ENCODE measurements at places on chromosomes 6 and 20.

DNA sequence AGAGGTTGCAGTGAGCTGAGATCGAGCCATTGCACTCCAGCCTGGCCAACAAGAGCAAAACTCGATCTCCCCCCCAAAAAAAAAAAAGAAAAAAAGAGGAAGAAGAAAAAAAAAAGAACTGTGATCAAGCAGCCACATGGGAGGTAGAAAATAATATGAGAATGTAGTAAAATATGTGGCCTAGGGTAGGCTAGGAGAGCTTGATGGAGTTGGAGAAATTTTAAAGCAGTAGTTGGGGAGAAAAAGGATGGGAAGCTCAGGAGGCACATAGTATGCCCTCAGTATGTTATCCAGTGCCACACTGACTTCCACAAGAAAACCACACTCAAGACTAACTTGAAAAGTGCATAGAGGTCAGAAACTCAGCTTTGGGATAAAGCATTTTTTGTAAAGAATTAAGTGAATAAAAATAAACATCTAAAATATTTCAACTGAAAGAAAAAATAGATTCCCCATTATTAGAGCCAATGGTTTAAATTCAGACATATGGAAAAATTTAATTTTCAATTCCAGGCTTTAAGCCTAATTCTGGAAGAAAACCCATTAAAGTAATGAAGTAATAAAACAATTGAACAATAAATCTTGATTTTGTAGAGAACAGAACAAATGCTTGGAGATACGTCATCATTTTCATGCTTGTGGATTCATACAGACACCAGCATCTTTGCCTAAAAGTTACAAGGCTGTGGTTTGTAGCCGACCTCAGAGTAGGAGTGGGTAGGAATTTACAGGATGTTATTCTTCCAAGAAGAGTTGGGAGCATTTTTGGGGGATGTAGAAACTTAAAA, 34.7 kb downstream of the PLEKHG1 start:
- peak; percentile 95 for DNase-seq

DNA sequence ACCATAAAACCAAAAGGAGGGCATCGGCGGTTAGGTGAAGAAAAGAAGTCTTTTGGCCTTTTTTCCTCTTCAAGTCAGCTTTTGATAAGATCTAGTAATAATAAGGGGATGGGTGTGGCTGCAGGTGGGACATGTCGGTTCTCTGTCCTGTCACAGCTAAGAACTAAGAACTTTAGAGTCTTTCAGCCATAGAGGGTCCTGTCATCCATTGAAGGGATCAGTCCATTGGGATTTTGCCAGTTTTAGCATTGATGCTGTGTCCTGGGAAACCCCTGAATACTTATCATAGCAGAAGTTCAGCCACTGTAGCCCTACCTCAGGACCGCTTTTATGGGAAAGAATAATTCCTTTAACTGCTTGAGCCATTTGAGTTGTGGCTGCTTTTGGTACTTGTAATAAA, 18.2 kb upstream of the SCP2D1 start:
- no peak for DNase-seq

DNA sequence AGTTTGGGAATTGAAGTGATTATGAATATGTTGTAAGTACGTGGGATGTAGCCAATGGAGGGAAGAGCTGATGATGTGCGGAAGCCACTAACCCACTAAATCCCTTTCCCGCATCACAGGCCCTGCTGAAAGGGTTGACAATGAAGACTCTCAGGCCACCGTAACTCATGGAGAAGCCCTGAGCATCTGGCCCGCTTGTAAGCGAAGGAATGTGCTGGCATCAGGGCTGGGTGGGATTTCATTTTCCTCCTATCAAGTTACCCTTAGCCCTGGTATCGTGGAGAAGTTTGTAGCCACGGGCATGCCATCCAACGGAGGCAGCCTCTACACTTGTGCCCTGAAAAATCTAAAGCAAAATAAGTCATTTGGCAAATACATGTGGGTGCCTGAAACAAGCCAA, 355.0 kb downstream of the CDH26 start:
- DNase-seq: no peak

DNA sequence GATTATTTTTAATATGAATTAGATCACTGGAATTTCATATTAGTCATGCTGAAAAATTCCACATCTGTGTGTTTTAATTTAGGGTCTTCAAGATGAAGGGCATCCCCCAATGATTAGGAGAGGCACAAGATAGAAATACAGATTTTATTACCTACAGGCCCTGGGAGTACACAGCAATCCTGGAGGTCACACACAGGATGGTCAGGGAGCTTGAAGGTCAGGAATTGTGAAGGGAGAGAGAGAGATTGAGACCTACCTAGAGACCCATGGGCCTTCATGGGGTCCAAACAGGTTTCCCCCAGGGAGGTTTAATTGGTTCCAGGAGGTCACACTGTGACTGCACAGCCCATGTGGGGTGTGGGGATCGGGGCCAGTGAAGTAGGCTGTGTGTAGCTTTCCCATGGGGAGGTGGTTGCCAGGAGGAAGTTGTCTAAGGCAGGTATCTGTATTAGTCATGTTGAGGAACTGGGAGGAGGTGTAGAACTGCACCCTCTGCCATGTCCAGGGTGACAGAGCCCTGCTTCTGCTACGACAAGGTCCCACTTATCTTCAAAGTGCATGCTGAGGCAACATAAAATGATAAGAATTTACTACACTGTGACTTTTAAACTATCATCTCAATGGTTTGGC, 18.3 kb downstream of the SNX9 start:
- DNase-seq: no peak

DNA sequence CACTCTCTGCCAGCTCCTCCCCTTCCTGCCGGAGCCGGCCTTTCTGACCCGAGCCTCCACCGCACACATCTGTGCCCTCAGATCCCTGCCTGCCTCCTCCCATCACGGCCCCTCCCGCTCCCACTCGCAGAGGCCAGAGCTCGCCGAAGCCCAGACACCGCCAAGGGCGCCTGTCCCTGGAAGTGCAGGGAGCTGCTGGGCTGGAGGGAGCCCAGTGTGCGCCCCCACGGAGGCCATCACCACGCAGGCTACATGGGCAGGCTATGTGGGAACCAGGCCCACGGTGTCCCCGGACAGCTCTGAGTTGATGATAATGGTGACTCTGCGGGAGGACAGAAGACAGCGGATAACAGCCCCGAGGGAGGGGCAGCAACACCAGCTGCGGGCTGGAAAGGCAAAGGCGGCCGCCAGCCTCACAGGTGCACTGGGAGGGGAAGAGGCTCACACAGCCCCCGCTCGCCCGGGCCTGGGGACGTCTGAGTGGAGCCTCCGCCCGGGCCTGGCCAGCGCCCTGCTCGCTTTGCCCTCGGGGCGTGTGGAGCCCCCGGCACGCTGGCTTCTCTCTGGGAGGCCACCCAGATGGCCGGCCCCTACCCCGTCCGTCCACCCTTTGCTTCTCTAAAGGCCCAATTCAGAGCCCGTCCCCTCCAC, 154.9 kb downstream of the DLL1 start:
- no peak for DNase-seq

- DNase-seq: no peak
Measured at GRCh38 chr20:62607366-62608217, 34.7 kb upstream of the SLCO4A1 start.

- DNase-seq: peak; percentile 4
Measured at GRCh38 chr6:100719883-100720682, 161.0 kb downstream of the ASCC3 start.

GRCh38 chr6:1384549-1385128, 4.7 kb upstream of the FOXF2 start:
- DNase-seq: no peak

DNA sequence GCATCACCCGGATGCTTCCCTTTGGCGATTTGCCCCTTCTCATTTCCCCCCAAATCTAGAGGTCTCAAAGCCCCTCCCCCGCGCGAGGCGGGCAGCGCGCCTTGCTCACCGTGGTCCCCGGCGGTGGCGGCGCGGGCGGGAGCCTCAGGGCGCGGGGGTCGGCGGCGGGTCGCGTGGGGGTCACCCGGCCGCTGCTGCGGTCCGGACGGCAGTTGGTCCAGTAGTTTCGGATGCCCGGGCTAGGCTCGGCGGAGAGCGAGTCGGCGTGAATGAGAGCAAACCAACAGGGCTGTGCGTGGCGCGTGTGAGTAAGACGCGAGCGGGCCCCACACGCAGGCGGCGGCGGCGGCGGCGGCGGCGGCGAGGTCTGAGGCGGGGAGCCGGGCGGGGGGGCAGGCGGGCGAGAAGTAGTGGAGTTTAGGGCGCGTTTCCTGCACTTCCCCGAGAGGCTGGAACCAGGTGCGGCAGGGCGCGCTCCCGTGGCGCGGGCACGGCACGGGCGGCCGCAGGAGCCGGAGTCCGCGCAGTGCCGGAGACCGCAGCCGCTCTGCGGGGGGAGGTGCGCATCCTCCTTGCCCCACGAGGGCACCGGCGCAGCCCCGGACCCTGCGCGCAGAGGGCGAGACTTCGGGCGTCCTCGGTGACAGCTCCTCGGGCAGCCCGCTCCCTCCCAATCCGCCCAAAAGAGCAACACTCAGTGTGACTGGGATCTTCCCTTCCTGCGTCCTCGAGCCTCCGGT, 567 bp downstream of the HS3ST5 start:
- DNase-seq: no peak

DNA sequence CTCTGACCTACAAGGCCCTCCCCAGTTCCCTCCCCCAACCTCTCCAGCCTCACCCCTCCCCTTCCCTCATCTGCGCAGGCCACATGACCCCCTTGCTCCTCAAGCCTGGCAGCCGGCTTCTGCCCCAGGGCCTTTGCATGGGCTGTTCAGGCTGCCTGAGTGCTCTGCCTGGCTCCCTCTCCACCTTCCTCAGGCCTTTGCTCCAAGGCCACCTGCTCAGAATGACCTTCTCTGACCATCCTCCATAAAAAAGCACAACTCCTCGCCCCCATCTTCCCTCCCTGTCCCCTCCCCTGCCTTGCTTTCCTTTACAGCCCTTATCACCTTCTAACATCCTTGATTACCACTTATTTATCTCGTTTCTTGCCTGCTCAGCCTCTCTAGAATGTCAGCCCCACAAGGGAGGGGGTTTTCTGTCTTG, 38.7 kb downstream of the SPDEF start:
- DNase-seq: no peak

GRCh38 chr20:51487565-51488268, 54.8 kb downstream of the NFATC2 start:
- DNase-seq: peak; percentile 37

GRCh38 chr20:33837096-33837830, 26.1 kb downstream of the CHMP4B start:
- no peak for DNase-seq

- no peak for DNase-seq
Measured at GRCh38 chr6:24149296-24149695, 23.3 kb downstream of the NRSN1 start.

DNA sequence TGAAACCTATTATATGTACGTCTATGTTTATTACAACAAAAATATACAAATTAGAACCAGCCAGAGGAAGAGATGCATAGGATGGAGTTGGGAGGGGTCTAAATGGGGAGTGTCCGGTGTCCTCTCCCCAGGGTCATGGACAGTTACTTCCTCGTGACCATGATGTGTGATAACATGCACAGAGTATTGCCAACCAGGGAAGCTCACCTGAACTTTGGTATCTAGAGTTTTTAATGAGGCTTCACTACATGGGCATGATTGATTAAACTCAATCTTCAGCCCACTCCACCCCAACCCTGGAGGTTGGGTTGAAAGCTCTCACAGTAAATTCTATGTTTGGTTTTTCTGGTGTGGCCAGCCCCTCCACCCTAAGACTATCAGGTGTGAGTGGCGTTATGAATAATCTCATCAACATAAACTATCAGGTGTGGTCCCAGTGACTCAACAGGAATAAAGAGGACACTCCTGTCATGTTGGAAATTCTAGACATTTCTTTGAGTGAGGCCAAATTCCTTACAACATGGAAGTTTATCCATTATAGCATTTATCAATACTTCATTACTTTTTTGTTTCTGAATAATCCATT, 36.4 kb upstream of the FKBP1A start:
- no peak for DNase-seq

- DNase-seq: no peak
Measured at GRCh38 chr6:143356101-143356880, 94.2 kb downstream of the ADAT2 start.

DNA sequence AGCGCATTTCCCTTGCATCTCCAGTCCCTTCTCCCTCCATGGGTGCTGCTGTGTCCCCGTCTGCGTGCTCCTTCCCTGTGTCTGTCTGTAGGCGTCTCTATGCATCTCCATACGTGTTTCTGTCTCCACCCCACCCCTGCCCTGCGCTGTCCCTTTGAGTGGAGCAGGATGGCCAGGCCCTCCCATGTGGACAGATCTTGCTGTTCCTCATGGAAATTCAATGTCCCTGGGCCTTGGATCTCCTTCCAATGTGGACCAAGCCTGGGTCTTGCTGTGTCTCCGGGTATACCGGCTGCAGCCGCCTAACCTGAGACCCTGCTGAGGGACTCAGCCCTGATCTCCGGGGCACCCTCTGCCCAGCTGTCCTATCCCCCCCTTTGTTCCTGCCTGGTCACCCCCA, 172.7 kb downstream of the BMP7 start:
- DNase-seq: no peak

GRCh38 chr6:47034421-47034820, 7.7 kb downstream of the ADGRF1 start:
- no peak for DNase-seq

DNA sequence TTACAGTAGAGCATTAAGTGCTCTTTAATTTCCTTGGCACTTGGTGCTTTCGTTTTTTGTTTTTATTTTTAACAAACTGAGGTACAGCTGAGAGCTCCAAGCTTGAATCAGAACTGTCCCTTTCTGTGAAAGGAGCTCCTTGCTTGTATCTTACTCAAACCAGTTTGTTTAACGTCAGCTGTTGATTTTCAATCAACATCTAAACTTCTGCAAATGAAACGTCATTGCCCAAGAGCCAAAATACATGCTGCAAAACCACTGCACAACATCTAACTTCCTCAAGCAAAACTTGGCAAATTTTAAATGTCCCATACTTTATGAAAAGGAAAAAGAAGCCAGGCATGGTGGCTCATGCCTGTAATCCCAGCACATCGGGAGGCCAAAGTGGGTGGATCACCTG, 15.2 kb downstream of the VNN2 start:
- no peak for DNase-seq

DNA sequence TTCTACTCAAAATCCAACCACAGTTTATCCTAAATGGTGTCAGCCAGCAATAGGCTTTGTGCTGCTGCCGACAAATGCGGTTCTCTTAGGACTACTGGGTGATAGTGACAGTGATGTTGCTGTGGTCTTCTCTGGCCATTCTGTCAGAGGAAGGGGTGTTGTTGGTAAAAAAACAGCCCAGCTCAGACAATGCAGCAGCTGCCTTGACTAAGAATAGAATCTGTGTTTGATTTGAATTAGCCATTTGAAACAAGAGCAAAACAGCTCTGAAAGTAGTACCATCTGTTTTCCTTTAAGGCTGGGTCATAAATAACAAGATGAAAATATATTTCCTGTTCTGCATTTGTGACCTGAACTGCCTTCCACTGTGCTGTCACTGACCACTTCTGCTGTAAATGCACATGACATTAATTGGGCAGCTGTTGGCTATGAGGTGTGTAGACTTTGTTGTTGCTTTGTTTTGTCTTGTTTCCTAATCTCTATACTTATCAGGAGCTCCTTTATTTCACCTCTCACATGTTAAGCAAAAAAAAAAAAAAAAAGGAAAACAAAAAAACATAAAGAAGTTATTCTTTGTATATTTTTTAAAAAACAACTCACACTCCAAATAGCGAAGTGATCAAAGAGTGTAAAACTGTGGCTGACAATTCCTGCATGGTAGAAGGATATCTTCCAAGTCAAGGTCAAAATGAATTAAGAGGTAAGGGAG, 497.8 kb upstream of the ARID1B start:
- peak; percentile 47 for DNase-seq

All from HFF-Myc (cell line).